ENCODE measurements at places on chromosomes 3 and 15.

DNA sequence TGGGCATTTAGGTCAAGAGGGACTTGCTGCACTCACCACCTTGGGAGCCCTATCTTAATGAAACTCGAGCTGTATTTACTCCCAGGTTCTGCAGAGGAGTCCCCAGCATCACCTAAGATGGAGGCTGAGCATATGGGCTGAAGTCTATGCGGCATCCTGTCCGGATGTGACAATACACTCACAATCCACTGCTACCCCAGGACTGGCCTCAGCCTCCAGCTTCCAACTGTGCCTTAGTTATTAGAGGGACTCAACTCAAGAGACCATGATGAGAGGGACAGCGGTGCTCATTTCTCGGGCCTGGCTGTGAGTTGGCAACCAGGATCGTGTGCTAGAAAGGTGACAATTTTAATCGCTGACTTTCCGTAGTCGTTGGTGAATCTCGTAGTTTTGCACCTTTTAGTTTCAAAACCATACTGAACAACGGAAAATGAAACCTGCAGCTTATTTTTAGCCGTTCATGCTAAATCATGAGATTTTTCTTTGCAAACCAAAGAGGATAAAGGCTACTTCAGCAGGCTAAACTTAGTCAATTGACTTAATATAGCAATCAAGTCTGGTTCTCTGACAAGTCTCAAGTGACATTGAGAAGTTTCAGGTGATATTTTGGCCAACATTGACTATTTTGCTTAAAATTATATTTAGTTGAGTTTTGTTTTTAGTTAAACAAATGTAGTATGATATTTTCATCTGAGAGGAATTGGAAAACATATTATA lies 11.1 kb downstream of the ZBTB38 start:
- DNase-seq, result no peak

- no peak for DNase-seq
These were observed 94.5 kb downstream of the ADAMTS9 start for GRCh38 chr3:64593350-64593749.

DNA sequence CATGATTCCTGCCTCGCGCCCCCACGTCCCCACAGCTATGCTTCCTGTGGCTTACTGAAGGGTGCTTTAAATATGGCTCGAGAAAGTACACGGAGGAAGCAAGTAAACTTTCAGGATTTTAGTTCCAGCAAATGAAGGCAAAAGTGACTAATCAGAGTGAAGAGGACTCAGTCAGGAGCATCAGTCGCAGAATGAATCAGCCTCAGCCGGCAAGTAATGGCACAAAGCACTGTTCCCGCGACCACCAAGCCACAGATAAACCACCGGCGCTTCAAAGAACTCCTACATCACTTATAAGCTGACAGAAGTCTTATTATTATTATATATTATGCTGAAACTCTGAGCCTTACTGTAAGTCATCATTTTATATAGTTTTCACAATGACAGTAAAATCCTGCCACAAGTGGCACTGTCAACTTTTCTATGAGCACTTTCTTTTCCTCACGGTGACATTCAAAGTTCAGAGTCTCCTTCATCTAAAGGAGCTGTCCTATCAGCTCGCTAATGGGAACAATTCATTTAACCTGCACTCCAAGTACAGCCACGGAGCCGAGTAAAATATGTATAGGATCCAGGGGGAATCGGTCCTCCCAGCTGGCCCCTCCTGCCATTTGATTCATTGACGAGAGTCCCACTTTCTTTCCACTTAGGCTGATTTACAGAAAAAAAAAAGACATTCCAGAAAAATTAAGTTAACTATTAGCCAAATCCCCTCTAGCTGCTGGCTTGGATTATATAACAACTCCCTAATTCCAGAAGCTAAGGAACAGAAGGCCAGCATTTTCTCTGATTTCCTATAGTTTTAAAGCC lies 217.0 kb upstream of the ICE2 start:
- no peak for DNase-seq

- no peak for DNase-seq
These were observed 28.3 kb upstream of the IGF1R start for GRCh38 chr15:98620020-98620419.

GRCh38 chr3:60133269-60134162 lies 1083.7 kb upstream of the CFAP20DC start:
- no peak for DNase-seq

DNA sequence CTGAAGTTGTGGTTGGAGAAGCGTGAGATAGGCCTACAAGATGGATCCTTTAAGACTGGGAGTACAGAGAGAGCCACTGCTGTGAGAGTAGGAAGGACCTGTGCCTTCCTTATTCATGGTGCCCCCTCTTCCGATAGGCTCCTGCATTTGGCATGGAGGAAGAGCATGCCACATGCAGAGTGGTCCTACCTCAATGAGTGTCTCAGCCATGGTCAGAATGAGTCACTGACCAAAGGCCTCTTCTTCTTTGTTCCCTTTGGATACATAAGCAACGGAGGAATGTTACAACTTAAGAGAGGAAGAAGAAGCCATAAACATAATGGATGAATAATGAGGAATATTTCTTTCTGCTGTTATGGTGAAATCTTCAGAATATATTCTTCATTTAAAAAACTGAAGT lies 681.2 kb upstream of the GRM7 start:
- DNase-seq, result no peak

DNA sequence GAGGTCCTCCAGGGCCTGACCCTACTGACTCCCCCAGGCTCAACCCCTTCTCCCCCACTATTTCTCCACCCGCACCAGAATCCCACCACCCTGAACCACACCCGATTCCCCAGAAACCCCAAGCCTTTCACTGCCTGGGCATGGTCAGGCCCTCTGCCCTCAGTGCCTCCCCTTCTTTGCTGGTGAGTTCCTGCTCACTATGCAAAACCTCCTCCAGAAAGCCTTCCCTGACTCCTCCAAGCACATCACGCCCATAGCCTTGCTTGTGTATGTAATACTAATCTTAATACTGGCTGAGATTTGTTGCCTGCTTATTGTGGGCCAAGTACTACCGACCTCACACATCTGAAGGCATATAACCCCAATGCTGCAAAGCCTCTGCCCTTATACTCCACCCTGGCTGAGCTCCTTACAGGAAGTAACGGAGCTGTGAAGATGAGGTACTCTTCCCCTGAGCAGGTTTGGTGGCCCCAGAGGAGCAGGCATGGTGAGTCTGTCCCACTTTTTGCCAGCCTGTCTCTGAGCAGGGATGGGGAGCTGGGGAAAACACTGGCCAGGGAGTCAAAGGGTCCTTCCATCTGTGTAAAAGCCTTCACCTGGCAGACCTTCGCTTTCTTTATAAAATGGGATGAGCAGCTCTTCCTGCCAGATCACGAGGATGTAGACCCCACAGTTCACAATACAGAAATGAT lies 9.5 kb downstream of the RAB6B start:
- no peak for DNase-seq

- no peak for DNase-seq
These were observed 53.9 kb upstream of the TP63 start for GRCh38 chr3:189577050-189577951.

DNA sequence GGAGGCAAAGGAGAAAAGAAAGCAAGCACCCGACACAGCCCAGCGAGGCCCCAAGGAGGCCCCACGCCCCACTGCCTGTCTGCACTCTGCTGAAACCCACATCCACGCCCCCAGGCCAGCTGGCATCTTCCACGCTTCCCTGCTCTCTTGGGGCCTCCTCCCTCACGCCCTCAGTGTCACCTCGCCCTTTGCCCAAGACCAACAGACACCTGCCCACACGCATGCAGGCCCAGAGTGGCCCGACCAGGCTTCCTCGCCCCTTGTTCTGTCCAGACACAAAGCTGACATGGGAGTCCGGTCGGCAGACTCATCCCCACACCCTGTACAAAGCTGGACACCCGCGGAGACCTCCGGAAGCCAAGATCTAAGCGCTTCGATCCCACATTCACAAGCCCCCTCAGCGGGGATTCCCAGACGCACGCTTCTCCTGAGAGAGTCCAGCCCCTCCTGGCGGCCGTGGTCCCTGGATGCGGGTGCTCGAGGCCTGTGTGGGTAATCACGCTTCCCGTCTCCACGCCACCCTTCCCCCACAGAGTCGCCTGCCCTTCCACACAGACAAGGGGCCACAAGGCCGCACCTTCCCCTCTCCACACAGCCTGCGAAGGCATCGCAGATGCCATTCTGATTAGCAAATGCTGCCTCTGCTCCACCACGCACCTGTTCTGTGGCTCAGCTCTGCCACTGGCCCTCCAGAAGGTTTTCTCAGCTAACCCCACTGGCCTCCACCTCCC lies 176.6 kb downstream of the XXYLT1 start:
- DNase-seq, result no peak

- DNase-seq, result no peak
These were observed 6.2 kb downstream of the PRTG start for GRCh38 chr15:55736756-55737155.

GRCh38 chr3:126573492-126574117 lies 14.9 kb upstream of the C3orf22 start:
- no peak for DNase-seq

GRCh38 chr15:69400850-69401249 lies 13.3 kb upstream of the KIF23 start:
- no peak for DNase-seq

GRCh38 chr3:15276028-15276724 lies 56.2 kb downstream of the SH3BP5 start:
- no peak for DNase-seq

GRCh38 chr3:52509753-52510328 lies 14.7 kb downstream of the STAB1 start:
- no peak for DNase-seq

- no peak for DNase-seq
These were observed 8.1 kb downstream of the TLE3 start for GRCh38 chr15:70089692-70089971.

DNA sequence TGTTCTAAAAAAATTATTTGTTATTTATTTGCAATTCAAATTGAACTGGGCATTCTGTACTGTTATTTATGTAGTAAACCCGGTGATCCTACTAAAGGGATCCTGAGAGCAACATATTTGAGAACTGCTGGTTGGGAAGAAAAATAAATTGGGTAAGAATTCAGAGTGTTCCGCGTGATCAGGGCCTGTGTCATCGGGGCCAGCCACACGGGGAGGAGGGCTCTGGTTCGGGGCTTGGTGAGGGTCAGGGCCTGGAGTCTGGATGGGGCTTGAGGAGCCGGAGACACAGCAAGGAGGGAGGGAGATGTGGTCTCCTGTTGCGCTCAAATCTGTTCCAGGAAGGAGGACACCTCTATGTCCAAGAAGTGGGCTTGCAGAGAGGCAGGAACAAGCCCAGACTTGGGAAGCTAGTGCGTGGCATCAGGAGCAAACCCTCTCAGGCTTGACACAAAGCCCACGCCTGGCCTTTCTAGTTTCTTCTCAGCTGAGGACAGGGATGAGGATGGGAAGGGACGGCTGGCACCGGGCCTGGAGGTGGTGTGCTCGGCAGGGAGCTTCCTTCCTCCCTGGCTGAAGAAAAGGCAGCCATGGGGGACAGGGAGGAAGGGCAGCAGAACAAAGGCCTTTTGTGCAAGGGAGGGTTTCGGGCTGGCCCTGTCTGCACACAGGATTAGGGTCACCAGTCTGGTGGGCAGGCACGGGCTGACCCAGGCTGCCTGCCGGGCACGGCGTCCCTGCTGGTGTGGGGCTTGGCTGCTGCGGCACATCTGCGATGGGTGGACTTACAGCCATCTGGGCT lies 22.9 kb upstream of the FBLN2 start:
- DNase-seq, result no peak

DNA sequence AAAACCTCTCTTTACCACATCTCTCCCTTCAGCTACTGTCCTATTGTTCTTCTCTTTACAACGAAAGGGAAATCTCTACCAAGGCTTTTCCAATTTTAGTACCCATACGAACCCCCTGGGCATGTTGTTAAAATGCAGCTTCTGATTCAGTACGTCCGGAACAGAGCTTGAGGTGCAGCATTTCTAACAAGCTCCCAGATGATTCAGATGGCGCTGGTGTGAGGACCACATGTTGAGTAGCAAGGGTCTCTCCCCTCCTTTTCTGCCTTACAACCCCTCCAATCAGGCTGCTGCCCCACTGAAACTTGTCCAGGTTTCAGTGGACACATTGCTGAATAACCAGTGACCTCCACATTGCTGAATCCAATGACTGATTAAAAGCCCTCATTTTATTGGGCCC lies 177.1 kb upstream of the FEZF2 start:
- no peak for DNase-seq

- no peak for DNase-seq
These were observed 8.9 kb upstream of the MAP3K13 start for GRCh38 chr3:185353823-185354614.

GRCh38 chr3:58082047-58082446 lies 73.8 kb downstream of the FLNB start:
- DNase-seq, result no peak

- DNase-seq, result no peak
These were observed 9.2 kb downstream of the THBS1 start for GRCh38 chr15:39589815-39590644.

- no peak for DNase-seq
These were observed 69.6 kb upstream of the STRIT1 start for GRCh38 chr3:155362808-155363689.

DNA sequence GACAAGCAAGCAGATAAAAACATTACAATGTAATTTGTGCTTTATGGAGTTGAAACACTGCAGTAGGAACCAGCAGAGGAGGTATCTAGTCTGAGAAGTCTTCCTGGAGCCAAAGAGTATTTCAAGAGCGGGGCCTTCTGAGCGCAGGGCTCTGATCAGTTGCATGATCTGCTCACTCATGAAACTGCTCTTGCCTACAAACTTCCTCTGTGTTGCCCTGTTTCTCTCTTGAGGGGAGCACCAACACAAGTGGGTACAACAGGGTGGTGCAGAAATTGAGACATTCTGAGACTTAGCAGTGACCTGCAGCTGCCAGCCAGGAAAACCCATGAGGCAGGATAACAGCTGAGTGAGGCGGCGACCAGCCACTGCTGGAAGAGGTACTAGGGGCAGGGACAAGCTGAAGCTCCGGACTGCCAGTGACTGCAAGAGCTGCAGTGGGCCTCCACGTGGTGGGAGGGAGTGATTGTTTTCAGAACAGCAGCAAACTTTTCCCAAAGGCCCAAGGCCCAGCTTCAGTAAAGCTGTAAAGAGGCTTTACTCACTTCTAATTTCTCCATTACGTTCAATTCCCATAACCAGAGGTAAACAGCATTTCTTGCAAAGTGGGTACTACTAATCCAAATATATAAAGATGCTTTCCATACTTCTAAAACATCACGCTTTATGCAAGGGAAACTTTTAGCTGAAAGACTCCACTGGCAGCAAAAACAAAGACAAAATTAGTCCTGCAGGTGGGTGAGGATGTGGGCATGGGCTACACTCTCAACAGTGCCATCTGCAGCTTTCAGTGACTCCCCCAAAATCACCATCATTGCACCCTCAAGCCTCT lies 69.0 kb upstream of the LPP start:
- DNase-seq, result no peak

- DNase-seq, result no peak
These were observed 9.5 kb downstream of the CHRD start for GRCh38 chr3:184389384-184389783.

DNA sequence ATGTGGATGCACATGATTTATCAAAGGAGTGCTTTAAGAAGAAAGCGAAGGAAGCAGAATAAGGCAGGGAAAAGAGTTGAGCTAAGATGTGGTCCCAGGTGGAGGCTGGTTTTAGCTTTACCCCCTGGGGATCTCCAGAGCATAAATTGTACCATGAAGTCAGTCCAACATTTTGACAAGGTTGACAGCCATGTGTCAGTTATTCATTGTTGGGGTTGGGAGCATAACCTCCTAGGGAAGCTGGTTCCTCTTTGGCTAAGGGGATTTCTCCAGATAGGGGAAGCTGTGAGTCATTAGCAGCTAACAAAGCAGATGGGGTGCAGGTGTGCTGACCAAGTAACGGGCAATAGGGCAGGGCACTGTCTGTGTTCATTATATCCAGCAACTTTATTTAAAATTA lies 123.7 kb upstream of the IGSF10 start:
- DNase-seq, result no peak

Data from HS-5 (cell line).